Stomach (tissue), 19 donors: ENCODE measurements at places on chromosomes 2 and 18. TPM values are rescaled to one million over a fixed set of nuclear protein-coding genes. Genes with fewer than 3 reads are reported as not detected.

Gene C2orf92
- 35.3 TPM for total RNA-seq

Gene CNGA3
- 1.1 TPM for total RNA-seq

Gene INO80D
- 67.1 TPM for total RNA-seq

Gene UGGT1
- total RNA-seq: 83.6 TPM

- peak; percentile 49 for DNase-seq
- H3K27ac ChIP-seq: peak overlapping the region; percentile 76
- H3K4me3 ChIP-seq: peak overlapping the region; percentile 15
- no peaks in the 10 kb centered on the region for H3K27me3 ChIP-seq
Observed at GRCh38 chr2:40511661-40512213, 59.8 kb upstream of the SLC8A1 start.

- H3K27ac ChIP-seq: no peak overlapping the region
- H3K27me3 ChIP-seq: no peaks in the 10 kb centered on the region
- no peak for DNase-seq
- no peak overlapping the region for H3K4me3 ChIP-seq
- no peaks in the 10 kb centered on the region for H3K4me1 ChIP-seq
Observed at GRCh38 chr18:30991397-30991796, 51.1 kb downstream of the DSC3 start.

GRCh38 chr2:200471928-200472645 is 37.8 kb downstream of the KCTD18 start:
- DNase-seq: no peak
- H3K27me3 ChIP-seq: no peaks in the 10 kb centered on the region
- H3K36me3 ChIP-seq: peaks cover 100% of the 10 kb centered on the region
- H3K4me1 ChIP-seq: peaks cover 12% of the 10 kb centered on the region
- no peak overlapping the region for H3K27ac ChIP-seq

DNA sequence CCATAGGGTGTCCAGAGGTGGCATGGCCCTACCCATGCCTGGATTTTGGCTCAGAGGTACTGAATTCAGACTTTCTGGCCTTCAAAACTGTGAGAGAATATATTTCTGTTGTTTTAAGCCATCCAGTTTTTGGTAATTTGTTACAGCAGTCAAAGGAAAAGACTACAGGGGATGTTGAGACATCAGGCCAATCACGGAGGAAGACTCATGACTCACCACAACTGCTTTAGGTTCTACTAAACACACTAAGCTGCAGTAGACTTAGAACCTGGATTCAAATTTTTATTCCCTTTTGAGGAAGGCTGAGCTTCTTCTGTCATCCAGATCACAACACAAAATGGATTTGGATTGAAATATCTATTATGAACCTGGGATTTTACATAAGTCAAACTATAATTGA is 12.0 kb upstream of the C2orf66 start:
- no peaks in the 10 kb centered on the region for H3K4me1 ChIP-seq
- H3K27ac ChIP-seq: no peak overlapping the region
- H3K36me3 ChIP-seq: no peaks in the 10 kb centered on the region

- no peak overlapping the region for H3K27ac ChIP-seq
- H3K4me1 ChIP-seq: no peaks in the 10 kb centered on the region
- no peak for DNase-seq
- no peaks in the 10 kb centered on the region for H3K36me3 ChIP-seq
Observed at GRCh38 chr2:15858466-15858865, 81.9 kb upstream of the MYCN start.

DNA sequence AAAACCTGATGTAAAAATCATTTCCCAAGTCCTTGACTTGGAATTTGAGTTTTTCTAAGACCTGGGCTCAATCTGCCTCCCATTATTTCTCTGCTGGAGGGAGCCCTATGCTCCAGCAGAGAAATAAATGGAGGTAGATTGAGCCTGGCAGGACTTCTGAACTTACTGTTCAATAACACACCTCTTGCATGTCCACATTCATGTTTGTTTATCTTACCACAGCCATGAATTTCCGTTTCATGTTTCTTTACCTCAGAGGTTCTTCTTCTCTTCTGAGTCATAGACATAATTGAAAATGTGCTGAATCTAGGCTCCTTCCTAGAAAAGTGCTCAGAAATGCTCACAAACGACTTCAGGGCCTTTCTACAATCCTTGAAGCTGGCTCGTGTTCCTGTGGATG is 170.8 kb downstream of the PMAIP1 start:
- no peaks in the 10 kb centered on the region for H3K4me1 ChIP-seq
- no peaks in the 10 kb centered on the region for H3K36me3 ChIP-seq
- no peak overlapping the region for H3K4me3 ChIP-seq
- no peak overlapping the region for H3K27ac ChIP-seq
- DNase-seq: no peak
- no peaks in the 10 kb centered on the region for H3K27me3 ChIP-seq

DNA sequence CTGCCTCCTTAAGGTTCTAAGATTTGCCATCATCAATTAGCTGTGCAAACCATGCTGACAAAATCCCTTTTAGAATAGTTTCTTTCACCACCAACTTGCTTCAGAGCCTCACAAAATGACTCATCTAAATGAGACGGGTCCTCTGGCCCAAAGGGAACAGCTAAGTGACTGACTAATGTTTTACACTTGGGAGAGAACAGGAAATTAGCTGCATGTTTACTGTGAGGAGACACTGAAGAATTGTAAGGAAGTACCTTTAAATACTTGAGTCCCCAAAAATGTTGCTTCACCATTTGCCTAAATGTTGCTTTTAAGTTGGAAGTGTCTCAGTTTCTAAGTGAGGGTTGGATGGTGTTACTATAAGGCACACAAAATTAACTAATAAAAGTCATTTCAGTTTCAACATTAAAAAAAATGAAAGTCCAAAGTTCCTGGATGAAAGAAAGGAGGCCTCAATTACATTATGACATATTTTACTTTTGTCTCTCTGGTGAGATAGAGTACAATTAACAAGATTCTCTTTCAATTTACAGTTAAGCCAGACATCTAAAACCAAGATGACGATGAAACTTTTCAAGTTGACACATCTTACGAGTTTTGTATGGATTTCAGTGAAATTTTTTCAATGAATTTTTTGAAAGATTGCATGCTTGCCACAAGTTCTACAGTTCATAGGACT is 229.1 kb upstream of the FN1 start:
- H3K27ac ChIP-seq: no peak overlapping the region
- H3K27me3 ChIP-seq: no peaks in the 10 kb centered on the region
- no peaks in the 10 kb centered on the region for H3K36me3 ChIP-seq
- no peak for DNase-seq
- no peaks in the 10 kb centered on the region for H3K4me1 ChIP-seq
- no peak overlapping the region for H3K4me3 ChIP-seq

DNA sequence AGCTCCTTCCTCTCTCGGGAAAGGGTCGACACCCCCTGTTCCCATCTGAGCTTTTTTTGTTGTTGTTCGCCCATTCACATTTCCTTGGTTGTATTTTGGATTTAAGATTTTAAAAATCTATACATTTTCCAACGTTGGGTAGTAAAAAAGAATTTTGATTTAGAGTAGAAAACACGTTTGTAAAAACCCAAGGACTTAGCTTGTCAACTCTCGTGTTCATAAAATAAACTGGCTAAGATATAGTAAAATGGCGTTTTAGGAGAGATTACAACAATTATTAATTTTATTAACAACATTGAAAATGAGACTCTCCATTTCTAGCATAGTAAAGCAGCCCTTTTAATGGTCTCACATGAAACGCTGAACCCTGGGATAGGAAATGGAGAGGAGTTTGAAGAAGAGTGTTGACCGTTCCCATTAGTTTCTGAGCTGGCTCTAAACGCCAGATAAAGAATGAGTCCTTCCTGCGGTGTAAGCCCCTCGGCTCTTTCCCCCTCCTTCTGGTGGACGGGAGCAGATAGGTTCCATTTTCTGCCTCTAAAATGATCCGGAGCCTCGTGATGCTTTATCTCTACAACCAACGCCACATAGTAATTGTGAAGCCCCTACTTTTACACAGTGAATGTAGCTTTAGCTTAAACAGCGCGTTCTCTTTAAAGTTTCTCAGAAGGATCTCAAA is 24.0 kb upstream of the ZNF516 start:
- H3K36me3 ChIP-seq: no peaks in the 10 kb centered on the region
- H3K4me1 ChIP-seq: no peaks in the 10 kb centered on the region
- peak overlapping the region; percentile 42 for H3K27ac ChIP-seq
- peak overlapping the region; percentile 32 for H3K4me3 ChIP-seq
- peak; percentile 76 for DNase-seq
